ENCODE measurements at places on chromosomes 11 and 22.

GRCh38 chr11:73414977-73415651 is 38.9 kb downstream of the RELT start:
- DNase-seq: no peak

DNA sequence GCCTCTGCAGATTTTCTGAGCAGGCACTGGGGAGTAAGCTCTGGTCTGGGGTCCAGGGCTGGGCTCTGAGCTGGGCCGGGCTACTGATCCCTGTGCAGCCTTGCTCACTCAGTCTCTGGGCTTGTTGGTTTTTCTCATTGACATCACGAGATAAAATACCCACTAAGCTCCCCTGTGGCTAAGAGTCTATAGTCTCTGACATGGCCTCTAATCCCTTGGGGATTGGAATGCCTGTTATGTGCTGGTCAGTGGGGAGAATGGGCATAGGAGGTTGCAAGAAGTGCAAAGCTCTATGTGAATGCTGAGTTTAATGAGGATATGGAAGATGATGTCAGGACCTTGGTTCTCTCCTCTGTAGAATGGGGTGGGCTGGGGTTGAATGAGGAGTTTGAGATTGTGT is 23.3 kb downstream of the ELF5 start:
- no peak for DNase-seq

DNA sequence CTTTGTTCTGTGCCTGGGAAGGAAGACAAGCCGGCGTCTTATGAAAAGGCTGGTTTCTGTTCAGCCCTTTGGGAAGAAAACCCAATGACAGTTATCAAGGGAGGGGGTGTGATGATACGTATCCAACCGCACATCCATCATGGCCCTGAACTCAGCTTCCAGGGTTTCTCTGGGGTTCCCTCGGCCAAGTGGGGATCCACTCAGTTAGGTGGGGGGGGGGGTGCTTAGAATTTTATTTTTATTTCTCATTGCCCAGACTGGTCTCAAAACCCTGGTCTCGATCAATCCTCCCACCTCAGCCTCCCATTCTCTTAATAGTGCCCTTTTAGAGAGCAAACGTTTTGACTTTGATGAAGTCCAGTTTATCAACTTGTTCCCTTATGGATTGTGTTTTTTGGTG is 25.7 kb downstream of the KCNQ1 start:
- DNase-seq: no peak

GRCh38 chr11:106644824-106645223 is 373.5 kb downstream of the GUCY1A2 start:
- DNase-seq: no peak

DNA sequence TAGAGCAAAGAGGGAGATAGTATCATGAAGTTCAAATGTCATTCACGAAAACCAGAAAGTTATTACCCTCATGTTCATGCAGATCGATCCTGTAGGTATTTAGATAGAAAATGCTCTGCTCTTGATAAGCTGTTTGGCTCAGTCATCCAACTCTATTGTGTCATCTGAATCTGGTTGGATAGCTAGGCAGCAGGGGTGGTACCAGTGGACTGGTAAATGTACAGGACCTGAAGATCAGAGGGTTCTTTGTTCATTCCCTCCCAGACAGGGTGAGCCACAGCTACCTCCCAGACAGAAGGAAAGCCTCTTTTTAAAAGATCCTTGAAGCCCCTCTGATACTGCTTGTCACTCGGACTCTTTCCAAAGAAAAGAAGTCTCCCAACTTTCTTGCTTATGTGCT is 29.8 kb upstream of the DRD2 start:
- no peak for DNase-seq

DNA sequence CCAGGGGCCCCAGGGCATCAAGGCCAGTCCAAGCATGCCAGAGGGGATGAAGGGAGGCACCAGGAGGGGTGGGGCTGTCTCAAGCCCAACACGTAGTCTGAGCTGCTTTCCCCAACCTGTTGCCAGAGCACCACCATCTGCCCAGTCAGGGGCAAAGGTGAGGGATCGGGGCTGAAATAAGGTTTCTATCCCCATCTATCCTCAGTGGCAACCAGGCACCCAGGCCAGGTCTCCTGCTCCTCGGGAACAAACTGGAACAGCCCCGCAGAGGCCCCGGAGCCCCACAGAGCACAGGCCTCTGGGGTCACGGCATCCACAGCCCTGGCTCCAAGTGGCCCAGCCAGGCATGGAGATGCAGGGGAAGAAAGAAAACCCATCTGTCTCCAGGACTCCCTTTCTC is 19.3 kb downstream of the STARD10 start:
- no peak for DNase-seq

DNA sequence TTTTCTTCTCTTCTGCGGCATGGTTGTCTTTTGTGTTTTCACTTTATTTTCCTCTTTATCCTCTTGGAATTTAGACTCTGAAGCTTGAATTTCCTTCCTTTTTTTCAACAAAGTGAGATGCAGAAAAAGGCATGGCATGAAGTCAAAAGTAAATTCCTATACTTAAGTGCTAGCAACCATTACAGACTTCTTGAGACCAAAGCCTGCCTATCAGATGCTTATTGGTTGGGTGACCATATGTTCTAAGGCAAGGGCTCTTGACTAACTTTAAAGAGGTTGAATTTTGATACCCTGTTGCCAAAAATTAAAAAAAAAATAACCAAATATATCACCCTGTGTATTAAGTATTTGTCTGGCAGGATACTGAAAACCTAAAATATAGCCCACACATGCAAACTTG is 237.4 kb downstream of the TMEM135 start:
- no peak for DNase-seq

- no peak for DNase-seq
Measured at GRCh38 chr22:44876921-44877320, 124.5 kb downstream of the ARHGAP8 start.

DNA sequence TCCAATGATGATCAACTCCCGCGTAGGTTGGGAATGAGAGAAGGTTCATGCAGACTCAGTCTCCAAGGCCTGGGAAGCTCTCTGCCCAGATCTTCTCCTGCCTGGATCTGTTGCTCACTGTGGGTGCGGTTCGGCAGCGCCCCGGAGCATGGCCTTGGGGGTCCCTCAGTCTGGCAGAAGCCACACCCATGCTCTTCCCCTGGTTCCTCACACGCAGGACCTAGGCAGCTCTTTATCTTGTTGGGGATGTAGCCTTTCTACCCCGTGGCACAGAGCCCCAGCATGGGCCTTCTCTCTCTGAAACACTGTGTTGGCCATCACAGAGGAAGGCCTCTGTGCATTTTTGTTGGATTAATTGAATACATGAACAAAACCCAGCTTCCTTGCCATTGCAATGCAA is 1461.6 kb downstream of the BRD1 start:
- no peak for DNase-seq

DNA sequence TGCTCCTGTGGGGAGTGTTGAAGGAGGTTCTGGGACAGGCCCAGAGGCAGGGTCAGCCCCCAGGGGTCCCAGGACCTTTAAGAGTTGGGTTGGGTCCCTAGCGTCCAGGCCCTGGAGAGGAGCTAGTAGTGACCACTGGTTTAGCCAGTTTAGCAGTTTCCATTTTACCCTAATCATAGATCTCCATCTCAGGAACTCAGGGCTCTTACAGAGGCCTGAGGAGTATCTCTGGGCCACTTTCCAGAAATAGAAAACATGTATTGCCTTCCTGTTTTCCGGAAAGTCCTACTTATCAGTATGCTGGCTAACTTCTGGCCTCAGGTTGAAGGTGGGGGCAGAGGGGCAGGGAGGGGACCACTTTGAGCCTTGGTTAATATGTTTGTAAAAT is 13.5 kb downstream of the NCF4 start:
- DNase-seq: no peak

DNA sequence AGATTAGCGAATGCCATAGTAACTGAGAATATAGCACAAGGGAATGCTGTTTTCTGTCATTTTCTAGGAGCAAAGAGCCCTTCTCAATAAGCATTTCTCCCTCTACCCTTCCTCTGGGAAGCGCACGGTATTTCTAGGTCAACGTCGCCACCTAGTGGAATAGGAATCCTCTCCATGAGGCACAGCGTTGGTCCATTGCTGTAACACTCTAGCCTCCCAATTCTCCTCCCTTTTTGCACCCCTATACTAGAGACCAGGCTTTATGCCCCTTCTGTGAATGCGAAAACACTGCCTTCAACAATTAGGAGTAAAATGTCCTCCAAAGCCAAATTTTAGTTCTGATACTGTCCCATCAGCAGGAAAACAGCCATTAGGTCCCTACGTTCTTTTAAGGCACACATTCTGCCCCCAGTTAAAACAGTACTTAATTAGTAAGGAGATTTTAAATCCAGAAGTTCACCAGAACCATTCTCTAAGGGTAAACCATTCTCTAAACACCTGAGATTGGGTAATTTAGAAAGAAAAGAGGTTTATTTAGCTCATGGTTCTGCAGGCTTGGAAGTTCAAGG is 12.8 kb upstream of the HYLS1 start:
- no peak for DNase-seq

- no peak for DNase-seq
Measured at GRCh38 chr11:68142028-68142412, 20.8 kb upstream of the CHKA start.

DNA sequence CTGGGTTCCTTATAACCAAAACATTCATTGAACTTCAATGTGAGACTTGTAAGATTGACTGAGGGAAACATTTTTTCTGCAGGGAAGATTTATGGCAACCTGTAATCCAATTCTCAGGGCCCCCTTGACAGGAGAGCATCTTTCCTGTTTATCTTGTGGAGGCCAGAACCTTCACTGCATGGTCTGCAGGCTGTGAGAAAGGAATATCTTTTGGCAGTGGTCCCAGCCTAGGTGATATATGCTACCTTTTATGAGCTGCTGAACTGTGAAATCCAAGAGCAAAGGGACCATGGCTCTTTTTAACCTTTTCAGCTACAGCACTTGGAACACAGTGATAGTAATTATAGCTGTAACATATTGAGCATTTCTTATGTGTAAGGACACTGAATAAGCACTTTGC is 590.2 kb upstream of the B3GAT1 start:
- no peak for DNase-seq

DNA sequence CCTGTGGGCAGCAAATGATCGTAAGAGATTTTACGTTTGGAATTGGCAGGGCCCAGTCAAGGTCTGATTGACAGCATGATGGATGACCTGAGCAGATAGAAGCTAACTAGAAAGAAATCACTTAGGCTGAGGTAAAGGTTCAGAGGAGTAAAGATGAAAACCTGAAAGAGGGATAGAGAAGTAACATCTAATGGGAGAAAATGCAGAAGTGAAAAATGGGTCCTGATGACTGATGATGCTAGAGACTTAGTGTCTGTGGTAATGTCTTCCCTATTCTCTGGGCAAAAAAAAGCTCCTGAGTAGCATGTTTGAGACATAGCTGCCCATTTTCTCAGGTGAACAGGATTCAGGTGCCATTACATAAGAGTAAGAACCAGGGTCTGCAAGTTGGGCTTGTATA is 628.8 kb upstream of the ANO5 start:
- DNase-seq: no peak

DNA sequence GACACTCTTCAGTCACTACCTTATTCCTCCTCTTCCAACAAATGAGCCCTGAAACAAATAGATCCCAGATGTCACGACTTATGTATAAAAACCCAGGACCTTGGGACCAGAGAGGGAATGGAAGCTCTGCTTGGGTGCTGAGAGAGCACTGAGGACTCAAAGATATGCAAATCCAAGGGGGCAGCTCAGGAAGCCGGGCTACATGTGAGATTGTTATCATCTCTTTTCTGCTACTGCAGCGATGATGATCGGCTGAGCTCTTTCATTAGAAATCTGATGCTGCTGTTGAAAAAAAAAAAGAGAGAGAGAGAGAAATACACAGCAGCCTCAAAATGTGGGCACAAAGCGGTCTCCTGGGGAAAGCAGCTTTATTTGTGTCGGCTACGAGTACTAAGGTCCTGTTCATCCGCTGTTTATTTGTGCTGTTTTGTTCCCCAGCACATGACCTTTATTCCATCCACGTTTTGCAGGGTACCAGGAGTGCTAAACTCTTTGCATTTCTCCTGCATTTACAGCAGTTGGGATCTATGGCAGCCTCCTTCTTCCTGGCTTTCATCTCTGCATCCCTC is 120.2 kb downstream of the TRIM29 start:
- no peak for DNase-seq

GRCh38 chr22:48084729-48085050 is 1322.2 kb downstream of the TBC1D22A start:
- no peak for DNase-seq

GRCh38 chr22:27474711-27475547 is 326.6 kb downstream of the MN1 start:
- no peak for DNase-seq

- no peak for DNase-seq
Measured at GRCh38 chr11:27963370-27963769, 144.6 kb downstream of the KIF18A start.

- DNase-seq: no peak
Measured at GRCh38 chr11:57249384-57250319, 12.6 kb upstream of the APLNR start.

GRCh38 chr11:106608677-106609076 is 409.6 kb downstream of the GUCY1A2 start:
- no peak for DNase-seq

DNA sequence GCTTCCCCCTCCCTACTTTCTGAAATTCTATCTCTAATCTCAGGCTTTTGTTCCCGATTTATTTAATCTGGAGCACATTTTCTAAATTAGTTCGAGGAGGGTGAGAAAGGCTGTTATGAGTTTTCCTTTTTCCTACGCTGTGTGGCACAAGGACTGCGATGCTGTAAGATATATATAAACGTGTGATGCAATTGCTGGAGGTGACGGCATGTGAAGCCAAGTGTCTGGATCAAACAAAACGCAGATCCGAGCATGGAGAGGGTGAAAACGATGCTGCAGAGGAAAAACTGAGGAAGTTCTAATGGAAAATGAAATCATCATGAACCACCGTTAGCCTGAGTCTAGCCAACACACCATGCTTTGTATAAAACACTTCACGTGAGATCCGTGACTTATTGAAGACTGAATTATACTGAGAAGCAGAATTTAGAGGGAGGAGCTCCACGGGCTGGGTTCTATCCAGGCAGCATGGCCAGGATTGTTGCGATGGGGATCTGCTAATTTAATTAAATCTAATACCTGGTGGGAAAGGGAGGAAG is 4.4 kb downstream of the PKNOX2 start:
- no peak for DNase-seq

DNA sequence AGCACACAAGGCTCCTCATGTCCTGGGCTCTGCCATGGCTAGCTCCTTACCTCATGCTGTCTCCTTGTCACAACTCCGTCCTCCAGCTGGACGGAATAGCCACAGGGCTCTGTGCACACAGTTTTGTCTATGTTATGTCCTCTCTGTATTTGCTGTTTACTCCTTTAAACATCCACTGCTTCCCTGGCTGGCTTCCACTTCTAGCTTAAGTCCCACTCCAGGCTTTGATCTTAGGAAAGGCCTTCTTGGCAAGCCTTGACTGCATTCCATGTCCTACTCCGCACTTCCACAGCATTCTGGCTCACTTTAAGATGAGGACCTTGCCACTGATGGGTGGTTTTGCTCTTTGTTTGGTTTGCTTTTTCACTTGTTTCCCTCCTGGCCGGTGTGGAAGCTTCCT is 22.9 kb upstream of the ROBO3 start:
- DNase-seq: no peak

All from activated T-helper 1 cell treated with anti-CD3 and anti-CD28 coated beads, Interleukin-2, amount 50 U/mL, for 16 hours (primary cell).